CMK (cell line): ENCODE measurements at places on chromosomes 7 and 10.

DNA sequence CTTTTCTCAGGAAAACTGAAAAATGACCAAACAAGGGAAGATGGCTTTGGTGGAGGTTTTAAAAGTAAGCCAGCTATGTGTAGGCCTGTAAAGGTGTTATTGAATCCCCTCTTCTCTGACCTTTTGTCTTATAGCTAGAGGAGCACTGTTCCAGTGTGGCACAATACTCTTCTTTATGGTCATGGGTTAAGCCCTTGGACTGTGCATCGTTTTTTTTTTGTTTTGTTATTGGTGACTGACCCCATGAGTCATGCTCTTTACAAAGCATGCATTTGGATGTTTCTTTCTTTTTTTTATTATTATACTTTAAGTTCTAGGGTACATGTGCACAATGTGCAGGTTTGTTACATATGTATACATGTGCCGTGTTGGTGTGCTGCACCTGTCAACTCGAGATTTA is 19.6 kb upstream of the FAM25A start:
- no peak for DNase-seq

DNA sequence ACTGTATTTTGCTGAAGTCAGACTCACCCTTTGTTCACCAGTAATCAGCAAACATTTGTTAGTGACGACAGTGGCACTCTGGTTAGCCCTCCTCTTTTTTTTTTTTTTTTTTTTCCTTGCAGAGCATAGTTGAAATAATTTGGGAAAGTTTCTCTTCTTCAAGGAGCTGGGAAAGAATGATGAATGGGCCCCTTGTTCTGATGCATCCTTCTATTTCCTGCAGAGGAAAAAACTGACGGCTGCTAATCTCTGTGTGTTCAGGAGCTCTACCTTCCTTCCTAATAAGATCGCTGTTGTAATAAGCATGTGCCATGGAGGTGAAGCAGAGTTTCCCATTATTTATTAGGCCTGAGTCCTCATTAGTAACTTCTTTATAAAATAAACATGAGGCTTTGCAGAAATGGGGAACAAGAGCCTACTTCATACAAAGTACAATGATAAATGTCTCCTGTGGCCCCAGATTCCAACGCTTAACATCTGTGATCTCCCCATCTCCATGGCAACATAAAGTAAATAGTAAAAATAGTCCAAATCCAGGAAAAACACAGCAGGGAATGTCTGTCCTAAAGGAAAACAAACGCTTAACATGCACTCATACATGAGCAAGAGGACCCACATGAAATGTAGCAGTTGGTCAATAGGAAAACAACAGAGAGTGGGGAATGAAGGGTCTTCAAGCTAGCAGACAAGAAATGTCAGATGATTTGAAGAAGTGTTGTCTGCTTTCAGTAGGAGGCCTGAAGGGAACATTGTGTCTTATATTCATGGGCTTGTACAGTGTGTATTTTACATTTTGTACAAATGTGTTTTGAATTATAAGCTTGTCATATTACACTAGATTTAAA is 59.1 kb upstream of the CALD1 start:
- DNase-seq = no peak

GRCh38 chr7:21104124-21104500 is 317.4 kb upstream of the SP8 start:
- no peak for DNase-seq

DNA sequence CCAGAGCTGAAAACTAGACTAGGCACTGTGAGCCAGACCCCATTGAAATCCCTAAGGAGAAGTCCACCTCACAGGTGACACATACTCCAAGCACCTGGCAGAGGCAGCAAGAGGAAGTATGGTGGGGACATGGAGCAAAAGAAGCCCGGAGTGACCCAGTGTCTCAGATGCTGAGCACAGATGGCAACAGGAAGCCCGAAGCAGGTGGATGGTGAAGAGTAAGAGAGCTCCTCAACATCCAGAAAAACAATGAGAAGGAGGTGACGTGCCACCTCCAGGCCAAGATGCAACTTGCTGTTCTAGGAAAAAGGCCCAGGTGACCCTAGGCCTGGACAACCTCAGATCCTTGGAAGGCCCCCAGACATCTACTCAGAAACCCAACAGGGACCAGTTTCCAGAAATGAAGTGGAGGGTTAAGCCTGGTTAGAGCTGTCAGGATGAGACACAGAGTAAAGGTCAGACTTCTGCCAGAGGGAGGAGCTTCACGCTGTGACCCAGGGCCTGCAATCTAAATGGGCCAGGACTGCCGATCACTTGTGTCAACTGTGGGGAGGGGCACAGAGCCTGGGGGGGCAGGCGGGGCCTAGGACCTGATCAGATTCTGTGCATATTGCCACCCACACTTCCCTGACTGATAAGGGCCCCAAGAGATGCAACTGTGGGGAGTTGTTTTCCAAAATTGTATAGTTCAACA is 2.4 kb upstream of the COBL start:
- DNase-seq = no peak

GRCh38 chr7:155836216-155837125 is 24.2 kb upstream of the SHH start:
- no peak for DNase-seq

GRCh38 chr7:36216063-36216684 is 63.1 kb downstream of the EEPD1 start:
- no peak for DNase-seq

DNA sequence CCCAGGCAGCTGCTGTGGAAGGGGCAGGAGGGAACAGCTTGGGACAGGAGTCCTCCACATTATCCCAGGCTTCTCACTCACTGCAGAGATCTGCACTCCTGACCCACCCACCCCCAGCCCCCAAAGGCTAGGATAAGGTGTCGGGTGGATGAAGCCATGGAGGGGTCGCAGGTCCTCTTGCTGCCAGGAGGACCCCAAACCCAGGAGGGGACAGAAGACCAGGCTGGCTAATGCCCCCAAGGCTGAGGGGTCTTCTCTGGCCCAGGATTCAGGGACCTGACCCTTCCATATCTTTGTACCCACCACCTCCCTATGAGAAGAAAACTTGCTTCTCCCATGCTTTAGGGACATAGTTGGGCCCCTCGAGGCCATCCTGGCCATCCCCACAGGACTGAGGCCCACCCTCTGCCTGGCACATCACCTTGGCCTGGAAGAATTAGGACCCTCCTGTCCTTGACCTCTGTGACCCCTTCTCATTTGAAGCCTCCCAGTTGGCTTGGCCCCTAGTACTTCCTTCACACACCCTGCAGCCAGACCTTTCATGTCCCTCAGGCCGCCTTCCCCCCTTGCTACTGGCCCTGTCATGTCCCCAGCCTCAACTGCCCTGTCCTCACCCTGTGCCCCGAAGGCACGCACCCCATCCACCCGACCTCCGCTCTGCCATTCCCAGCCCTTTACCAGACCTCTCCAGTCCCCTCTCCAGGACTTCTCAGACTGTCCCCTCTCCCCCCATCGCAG is 21.6 kb downstream of the KCNH2 start:
- DNase-seq = no peak

DNA sequence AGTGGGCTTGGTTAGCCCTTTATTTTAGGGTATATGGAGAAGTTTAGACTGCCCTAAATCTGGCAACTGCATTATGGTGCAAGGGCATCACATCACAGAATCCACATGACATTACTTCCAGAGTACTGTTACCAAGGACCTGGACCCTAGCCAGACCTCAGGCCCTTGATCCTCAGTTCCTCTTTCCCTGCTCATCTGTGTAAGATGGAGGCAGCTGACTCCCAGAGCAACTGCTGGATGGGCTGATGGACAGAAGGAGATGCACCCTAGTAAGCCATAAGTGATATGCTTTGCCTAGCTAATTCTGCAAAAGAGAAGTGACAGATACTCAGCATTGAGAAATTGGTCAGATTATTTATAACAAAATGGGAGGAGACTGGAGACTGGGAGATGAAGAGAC is 131.7 kb downstream of the DYNC1I1 start:
- DNase-seq = no peak

- DNase-seq = no peak
Observed at GRCh38 chr7:155166673-155167370, 96.7 kb downstream of the HTR5A start.

- no peak for DNase-seq
Observed at GRCh38 chr10:114386452-114386851, 17.9 kb downstream of the AFAP1L2 start.

- no peak for DNase-seq
Observed at GRCh38 chr10:75058161-75058560, 53.3 kb upstream of the SAMD8 start.

- DNase-seq = no peak
Observed at GRCh38 chr10:61933859-61934555, 32.5 kb downstream of the ARID5B start.

DNA sequence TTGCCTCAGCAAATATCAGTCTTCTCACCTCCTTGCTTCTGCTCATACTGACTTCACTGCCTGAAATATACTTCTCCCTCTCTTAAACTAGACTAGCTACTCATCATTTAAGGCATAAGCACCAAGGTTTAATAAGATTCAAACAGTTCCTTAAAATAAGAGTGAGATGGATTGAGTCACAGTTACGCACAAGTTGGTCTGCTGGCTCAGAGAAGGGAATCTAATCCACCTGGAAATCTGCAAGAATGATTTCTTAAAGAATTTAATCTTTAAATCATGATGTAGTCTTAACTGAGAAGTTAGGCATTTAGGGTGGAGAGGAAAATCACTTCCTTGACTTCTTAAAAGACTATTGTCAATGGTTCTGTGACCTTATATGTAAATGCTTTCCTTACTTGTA is 56.2 kb upstream of the TMEM140 start:
- no peak for DNase-seq

DNA sequence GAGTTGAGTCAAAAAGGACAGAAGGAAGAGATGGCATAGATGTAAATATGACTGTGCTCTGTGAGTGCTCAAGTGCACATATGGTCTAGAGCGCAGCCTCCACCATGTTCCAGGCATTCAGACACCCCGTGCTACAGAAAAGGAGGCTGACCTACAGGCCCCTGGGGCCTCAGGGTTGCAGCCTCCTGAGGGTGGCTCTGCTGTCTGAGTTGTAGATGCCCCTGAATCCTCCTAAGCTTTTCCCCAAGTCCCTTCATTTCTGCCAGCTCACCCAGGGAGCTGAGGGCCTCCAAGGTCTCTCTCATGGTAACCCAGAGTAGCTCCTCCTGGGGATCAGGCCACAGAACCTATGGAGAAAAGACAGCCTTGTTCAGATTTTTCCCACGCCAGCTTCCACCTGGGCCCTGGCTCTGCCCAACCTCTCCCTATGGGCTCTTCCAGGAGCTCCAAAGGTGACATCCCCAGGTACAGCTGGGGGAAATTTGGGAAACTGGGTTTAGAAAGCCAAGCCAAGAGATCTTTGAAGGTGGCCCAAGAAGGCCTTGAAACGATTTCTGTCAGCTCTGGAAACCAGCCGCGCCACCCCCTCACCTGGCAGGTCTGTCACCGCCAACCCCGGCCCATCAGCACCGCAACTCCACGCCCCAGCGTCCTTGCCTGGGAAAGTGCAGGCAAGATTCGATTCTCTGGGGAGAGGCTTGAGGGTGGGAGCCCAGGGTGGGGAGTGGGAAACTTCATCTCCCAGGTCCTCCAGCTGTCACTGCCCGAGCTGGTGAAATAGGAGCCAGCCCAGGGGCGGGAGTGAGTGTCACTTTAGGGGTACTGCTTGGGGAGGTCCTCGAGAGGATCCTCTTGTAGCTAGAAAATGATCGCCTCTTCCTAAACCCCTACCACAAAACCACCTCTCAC is 2.4 kb downstream of the ZNF467 start:
- DNase-seq = no peak

- DNase-seq = no peak
Observed at GRCh38 chr7:25098096-25099046, 26.7 kb downstream of the CYCS start.
